ENCODE measurements at places on chromosomes 1 and 21.

GRCh38 chr1:201001962-201002361, 21.6 kb downstream of the KIF21B start:
- DNase-seq = no peak

DNA sequence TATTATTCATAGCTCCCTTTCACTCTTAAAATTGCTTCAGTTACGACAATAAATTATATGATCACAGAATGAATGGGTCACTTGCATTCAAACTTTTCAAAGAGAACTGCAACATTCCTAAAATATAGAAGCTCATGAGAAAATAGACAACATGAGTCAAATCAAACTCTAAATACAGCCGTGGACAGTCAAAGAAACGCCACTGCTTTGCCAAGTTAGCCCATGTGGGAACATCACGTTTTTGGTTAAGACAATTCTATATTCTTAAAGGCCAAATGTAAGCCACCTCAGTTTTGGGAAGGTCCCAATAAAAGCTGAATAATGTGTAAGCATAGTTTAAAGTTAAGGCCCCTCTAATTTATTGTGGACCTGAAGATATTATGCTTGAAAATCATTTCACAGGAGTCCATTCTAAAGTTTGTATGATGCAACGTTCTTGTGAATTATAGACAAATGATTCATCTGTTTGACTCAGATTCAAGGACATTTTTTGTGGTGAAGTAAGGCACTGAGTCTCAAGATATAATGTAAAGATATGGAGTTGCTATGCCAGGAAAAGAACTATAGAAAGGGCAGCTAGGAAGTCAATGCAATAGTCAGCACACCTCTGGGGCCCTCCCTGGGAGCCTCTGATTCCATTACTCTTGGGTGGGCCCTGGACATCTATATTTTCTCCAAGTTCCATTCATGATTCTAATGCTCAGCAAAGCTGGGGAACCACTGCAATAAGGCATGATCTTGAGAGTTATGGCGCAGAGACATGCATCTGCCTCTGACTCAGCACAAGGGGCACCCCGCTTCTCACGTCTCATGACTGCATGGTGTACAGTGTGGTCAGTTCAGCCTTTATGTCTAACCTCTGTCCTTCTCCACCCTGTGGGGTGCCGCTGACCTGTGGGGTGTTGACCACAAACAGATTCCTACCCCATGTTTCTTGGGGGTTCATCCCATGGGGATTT, 33.9 kb downstream of the ETS2 start:
- DNase-seq = peak; percentile 36

GRCh38 chr1:33369764-33370163, 48.9 kb upstream of the A3GALT2 start:
- no peak for DNase-seq

GRCh38 chr1:43309405-43310025, 8.7 kb downstream of the TIE1 start:
- DNase-seq = no peak

- DNase-seq = no peak
These were observed 41.7 kb downstream of the EPB41 start for GRCh38 chr1:28956038-28956464.

DNA sequence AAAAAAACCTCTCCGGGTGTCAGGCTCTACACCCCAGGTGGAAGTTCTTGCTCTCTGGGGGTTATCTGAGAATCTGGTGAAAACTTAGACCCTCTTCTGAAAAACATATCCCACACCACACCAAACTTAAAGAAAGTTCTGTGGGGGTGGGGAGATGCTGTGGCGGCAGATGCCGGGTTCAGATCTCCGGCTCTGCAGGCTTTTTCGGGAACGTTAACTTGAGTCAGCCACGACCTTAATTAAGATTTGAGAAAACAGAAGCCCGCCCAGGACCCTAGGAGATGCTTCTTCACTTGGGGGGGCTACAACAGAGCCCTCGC, 2.3 kb downstream of the RCC2 start:
- no peak for DNase-seq

- no peak for DNase-seq
These were observed 36.7 kb downstream of the DNASE2B start for GRCh38 chr1:84434801-84435549.

DNA sequence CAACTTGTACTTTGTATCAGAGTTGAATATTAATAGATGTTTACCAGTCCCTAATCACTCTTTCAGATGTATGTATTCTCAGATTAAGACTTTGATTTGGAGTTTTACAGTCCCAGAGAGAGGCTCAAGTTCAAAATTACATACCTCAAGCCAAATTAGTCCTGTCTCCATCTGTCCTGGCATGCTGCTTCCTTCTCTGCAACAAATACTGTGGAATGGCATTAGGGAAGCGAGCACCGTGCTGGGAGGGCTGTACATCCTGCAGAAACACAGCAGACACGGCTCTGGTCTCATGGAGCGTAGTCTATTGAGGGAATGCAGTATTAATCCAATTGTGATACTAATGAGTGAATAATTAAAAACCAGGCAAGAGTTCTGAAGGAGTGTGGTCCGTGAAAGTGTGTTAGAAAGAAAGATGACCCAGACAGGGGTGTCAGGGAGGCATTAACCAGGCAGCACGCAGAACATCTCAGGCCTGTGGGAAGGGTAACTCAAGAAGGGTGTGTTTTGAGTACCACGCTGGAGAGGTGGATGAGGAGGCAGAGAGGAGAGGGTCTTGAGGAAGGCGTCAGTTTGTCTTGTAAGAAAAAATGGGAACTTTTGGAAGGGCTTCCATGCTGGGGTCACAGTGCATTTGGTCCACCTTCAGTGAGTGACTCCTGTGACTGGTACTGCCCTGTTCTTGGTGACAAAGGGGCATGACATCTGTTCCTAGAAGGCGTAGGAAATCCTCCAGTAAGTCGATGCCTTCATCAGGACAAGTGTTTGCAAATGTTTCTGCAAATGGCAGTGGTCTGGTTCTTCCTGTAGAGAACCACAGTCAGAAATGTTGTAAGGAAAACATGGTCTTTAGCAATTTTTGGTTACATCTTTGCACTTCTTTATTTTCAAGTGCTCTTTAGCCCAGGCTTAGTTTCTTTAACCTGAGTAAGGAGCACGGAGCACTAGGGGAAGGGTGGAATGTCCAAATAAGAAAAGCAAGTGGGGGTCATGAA, 1.6 kb downstream of the RAB4A start:
- DNase-seq = no peak

DNA sequence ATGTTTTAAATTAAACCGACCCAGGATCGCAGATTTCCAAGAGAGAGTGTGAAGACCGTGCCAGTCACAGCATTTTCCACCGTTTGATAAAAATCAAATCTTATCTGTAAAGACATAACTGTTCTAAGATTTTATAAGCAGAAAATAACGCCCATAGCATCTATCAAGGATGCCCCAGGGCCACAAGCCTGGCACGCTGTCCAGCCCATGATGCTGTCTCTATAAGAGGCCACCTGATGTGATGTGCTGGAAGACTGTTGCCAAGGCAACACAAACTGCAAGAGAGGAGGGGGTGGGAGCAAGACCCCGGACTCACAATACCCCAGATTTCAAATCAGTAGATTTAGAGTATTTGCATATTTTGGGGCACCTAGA, 116.5 kb downstream of the DSCAM start:
- no peak for DNase-seq

DNA sequence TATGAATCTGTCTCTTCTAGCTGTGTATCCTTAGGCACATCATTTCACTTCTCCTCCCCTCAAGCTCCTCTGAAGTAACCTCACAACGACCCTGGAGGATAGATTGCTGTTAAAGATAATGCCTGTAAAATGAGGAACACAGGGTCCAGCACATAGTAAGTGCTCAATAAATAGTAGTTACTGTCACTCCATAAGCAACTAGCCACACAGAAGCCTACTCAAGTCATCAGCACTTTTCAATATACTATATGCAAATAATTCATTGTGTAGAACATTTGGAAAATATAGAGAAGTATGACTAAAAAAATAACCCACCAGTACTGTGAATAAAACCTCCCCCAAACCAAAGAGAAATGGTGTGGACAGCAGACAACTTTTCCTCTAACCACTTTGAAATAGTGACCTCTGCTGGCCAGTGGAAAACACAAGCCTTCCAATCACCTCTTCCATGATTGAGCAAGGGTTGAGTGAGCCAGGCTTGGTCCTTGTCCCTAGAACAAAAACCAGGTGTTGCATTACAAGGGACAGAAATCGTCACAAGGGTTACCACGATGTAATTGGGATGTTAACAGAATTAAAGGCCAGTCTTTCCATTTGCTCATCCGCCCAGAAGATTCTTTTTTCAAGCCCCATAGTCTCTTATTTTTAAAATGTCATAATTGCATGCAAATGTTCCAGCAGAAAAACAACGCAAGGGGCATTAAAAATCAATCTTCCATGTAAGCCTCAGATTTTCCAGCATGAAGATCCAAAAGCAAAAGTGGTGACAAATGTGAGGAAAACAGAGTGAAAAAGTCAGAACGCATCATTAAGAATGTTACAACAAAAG, 15.7 kb upstream of the GLIS1 start:
- no peak for DNase-seq

DNA sequence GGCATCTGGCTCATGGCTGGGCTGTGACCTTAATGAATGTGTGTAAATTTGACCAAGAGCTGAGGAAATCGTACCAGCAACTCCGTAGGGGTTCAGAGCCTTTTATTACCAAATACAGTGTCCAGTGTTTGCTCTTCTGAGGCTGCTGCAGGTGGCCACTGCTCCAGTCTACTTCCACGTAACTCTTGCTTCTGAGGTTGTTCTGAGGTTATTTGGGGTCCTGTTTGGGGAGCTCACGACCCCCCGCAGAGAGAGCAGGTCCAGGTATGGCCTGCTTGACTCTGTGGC, 33.6 kb downstream of the MAN1C1 start:
- DNase-seq = no peak

DNA sequence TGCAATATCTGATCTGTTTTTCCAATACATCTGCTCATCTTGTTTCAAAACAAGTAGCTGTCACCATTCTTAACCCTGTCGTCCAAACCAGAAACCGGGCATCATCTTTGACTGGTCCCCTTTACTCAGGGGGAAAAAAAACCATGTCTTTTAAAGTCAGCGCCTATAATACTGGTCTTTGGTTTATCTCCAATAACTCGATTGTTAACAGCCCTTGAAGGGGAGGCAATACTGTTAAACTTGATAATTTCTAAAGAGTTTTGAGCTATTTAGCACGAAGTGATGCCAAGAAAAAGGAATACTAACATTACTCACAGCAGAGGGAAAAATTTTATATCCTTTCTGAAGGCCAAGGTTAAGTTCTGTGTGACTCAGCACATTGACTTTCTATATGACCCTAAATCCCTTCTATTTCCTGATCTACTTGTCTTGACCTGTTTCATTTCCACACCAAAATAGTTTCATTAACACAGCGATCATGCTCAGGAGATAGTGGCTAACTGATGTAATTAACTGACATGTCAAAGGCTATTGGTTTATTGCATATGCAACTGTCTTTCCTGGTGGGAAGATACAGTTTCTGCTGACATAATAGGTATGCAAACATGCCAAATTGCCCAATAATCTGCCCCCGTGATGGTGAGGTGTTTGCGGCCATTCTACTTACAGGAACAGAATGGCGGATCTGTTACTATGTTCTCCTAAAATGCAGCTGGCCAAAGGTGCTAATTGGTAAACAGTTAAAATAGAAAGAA, 59.1 kb downstream of the NFIA start:
- DNase-seq = no peak

DNA sequence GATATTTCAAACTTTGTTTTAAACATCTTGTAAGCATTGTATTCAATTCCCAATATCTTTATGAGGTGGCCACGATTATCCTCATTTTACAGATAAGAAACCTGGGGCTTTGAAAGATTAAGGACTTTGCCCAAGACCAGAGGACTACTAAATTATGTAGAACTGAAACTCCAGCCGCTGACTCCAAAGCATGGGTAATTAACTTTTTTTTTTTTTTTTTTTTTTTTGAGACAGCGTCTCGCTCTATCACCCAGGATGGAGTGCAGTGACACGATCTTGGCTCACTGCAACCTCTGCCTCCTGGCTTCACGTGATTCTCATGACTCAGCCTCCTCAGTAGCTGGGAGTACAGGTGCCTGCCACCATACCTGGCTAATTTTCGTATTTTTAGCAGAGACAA, 68.7 kb downstream of the ALG14 start:
- no peak for DNase-seq

- DNase-seq = no peak
These were observed 19.7 kb downstream of the DPH5 start for GRCh38 chr1:101005871-101006270.

GRCh38 chr1:6271554-6271953, 10.7 kb upstream of the GPR153 start:
- DNase-seq = no peak

- no peak for DNase-seq
These were observed 126.7 kb downstream of the GDAP2 start for GRCh38 chr1:117802531-117803257.

DNA sequence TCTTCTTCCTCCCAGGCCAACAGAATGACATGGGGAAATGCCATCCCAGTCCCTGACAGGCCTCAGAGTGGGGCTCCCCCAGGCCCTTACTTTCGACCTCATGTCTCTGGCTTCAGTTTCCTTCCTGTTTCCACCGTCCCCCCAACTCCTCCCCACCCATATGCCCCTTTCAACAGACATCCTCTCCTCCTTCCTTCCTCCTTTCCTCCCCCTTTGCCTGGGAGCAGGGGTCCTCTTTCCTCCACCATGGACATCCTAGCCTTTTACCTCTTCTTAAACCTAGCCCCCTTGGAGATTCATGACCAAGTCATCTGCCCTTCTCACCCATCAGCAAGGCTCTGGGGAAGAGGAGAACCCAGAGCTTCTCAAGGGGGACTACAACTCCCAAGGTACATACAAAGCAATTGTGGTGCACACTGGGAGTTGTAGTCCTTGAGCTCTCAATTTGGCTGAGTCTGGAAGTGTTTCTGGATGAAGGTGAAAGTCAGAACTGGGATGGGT, 4.0 kb downstream of the ZBTB7B start:
- DNase-seq = no peak

GRCh38 chr21:21196087-21196486, 197.9 kb downstream of the NCAM2 start:
- no peak for DNase-seq

DNA sequence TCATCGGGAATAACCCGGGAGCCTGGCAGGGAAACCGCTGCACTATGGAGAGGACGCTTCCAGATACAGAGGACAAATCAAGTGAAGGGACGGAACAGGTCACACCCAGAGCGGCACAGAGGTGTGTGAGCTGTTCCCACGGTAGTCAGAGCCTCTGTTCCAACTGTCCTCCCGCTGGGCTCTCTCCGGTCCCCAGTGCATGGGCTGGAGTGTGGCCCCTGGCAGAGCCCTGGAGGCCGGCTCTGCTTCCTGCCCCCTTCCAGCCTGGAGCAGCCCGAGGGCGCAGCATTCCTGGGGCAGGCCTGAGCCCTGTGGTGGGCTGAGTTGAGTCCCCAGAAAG, 11.9 kb upstream of the ZBTB21 start:
- DNase-seq = no peak
